ENCODE measurements at places on chromosomes 6 and 20.

DNA sequence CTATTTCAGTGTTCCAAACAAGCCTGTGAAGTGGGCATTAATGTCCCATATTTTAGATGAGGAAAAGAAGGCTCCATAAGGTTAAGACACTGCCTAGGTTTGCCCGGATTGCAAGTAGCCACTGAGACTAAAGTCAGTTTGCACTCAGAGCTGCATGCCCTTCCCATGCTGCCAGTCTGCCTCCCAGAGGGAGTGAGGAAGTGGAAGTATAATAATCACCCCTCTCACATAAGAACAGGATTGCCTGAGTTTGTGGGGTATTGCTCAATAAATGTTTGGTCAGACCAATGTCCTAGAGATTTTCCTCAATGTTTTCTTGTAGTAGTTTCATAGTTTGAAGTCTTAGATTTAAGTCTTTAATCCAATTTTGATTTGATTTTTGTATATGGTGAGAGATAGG is 43.9 kb upstream of the CLIC5 start:
- DNase-seq: no peak

DNA sequence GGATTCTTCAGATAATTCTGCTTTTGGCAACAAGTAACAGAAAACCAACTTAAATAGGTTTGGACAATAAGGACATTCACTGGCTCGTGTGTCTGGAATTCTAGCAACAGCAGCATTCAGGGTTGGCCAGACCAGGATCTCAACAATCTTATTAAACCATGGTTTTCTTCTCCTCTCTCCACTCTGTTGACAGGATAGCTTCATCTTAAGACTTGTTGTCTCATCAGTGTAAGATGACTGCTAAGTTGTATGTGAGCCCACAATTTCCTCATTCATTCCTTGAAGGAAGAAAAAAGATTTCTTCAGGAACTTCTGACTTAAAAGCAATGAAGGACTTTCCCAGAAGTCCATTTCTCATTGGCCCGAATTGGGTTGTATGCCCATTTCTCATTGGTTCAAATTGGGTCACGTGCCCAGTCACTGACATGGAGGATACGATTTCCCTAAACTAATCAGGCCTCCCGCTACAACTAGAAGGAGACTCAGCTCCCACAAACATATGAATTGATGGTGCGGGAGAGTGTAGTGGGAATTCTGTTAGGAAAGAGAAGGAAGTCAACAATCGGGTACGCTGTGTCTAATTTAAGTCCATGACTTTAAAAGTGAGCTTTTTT is 83.7 kb downstream of the SLC22A3 start:
- DNase-seq: no peak

DNA sequence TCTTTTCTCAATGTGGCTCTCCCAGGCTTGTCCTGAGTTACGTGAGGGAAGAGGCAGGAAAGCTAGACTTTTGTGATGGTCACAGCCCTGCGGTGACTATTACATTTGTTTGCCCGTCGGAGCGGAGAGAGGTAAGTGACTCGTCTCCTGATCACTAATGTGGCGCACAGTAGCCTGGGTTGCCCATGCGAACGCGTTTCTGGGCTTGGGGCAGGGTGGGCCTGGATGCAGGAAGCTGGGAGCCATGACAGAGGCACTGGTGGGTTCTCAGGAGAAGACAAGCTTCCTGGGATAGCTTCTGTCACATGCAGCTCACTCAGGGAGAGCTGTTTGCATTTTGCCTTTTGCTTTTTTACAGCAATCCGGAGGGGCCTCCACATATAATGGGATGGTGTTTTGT is 60.6 kb downstream of the IGF2R start:
- DNase-seq: no peak

DNA sequence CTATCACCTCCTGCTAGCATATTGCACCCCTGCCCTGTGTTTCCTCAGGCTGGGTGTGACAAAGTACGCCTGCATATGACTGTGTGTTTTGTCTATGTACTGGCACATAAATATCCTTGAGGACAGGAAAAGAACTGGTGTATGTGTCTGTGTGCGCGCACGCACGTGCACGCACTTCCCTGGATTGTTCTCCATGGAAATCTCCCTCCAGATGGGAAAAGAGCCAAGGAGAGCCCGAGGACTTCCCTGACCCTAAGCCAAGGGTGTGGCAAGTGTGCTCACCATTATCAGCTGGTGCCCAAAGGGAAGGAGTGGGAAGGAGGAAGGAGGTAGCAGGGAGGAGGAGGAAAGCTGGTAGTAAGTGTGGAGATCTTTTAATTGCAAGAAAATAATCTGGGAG is 117.6 kb downstream of the HIVEP2 start:
- no peak for DNase-seq

DNA sequence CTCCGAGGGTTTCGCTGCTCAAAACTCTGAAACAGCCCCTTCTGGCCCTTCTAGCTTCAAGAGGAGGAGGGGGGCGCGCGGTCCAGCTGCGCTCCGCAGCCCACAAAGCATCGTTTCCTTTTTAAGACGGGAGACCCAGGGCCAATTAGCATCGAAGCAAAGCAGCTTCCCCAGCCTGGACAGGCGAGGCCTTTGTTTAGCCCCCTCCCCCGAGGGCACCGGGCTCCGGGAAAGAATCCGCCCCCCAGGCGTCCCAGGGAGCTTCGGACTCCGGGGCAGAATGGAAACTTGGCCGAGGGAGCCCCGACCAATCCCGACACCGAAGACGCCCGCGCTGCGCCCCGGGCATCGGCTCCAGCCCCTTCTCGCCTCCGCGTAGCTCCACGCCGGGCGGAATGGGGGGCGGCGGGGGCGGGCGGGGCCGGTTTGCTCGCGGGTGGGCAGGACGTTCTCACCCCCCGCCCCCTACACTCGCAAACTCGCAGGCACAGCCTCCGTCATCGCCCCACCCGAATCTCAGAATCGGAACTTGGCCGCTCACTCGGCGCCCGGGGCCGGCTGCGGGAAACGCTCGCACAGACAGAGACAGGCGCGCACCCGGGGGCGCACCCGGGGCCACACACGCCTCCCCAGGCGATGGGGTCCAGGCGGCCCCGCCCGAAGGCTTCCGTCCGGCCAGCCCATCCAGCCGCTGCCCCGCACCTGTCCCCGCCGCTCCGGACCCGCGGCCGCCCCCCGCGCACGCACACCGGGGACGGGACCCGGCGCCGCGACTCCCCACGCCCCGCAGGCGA is 628 bp downstream of the NKAIN4 start:
- DNase-seq: no peak

DNA sequence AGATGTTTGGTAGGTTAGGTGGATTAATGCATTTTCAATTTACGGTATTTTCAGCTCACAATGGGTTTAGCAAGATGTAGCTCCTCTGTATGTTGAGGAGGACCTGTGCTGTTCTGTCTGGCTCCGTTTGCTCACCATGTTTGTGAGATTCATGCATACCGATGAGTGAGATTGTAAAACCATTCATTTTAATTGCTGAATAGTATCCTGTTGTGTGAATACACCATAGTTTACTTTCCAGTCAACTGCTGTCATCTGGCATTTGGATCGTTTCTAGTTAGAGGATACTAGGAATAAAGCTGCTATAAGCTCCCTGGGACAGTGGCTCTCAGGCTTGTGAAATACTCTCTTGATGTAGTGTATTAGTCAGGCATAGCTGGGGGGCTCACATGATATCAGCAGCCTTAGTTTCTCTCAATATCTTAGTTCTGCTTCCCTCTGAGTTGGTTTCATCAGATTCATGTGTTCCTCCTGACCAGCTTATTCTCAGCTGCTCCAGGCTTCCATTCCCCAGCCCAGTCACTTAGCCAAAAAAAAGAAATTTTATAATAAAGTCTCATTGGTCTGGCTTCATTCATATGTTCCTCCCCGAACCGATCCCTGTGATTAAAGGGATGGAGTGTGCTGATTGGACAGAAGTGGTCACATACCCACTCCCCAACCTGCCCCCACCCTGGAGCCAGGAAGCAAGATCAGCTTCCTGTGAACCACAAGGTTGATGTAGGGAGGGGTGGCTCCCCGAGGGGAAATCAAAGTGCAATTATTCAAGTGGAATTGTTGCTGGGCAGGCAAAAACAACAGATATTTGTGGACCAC is 10.9 kb upstream of the B4GALT5 start:
- DNase-seq: no peak

- no peak for DNase-seq
Observed at GRCh38 chr6:112288475-112288874, 34.1 kb upstream of the LAMA4 start.

DNA sequence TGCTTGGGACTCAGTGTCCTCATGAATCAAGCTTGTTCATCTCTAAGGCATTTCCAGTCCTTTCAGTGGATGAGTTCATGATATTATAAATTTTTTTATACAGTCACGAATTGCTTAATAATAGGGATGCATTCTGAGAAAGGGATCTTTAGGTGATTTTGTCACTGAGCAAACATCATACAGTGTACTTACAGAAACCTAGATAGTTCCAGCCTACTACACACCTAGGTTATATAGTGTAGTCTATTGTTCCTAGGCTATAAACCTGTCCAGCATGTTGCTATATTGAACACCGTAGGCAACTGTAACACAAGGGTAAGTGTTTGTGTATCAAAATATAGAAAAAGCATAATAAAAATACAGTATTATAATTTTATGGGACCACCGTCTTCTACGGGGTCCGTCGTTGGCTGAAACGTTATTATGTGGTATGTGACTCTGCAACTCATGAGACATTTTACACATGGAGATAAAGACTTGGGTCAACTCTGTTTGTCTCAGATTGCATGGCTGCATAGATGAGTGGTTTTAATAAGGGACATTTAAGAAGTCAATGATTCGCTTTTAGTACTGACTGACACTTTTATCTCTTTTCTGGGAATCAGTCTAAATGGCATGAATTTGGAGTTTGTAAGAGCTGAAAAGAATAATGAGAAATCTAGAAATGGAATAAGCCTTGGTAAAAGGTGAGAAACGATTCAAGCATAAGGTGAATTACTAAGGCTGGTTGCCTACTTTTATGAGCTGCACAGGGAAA is 33.2 kb downstream of the CLIC5 start:
- DNase-seq: no peak

GRCh38 chr6:42696526-42697267 is 25.7 kb downstream of the PRPH2 start:
- DNase-seq: peak; percentile 67

DNA sequence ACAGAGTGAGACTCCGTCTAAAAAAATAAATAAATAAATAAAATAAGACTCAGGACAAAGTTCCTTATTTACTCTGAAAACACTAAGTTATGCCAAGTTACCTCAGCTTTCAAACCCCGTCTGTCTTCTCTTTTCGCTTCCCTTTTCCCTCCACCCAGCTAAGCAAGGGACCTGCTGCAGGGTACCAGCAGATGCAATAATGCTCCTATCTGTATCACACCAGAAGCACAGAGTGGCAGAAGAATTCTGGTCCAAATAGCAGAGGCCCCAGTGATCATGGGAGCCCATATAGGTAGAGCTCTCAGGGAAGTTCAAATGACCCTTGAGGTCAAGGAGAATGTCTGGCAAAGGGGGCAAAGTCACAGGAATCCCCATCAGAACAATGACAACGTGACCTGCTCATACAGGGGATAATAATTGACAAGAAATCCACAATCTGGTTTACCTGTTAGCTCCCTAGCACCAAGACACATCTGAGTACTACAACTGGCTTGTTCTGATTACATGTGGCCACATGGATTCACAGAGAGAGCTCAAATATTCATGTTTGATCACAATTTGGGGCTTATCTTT is 8.7 kb downstream of the GCM1 start:
- DNase-seq: no peak

DNA sequence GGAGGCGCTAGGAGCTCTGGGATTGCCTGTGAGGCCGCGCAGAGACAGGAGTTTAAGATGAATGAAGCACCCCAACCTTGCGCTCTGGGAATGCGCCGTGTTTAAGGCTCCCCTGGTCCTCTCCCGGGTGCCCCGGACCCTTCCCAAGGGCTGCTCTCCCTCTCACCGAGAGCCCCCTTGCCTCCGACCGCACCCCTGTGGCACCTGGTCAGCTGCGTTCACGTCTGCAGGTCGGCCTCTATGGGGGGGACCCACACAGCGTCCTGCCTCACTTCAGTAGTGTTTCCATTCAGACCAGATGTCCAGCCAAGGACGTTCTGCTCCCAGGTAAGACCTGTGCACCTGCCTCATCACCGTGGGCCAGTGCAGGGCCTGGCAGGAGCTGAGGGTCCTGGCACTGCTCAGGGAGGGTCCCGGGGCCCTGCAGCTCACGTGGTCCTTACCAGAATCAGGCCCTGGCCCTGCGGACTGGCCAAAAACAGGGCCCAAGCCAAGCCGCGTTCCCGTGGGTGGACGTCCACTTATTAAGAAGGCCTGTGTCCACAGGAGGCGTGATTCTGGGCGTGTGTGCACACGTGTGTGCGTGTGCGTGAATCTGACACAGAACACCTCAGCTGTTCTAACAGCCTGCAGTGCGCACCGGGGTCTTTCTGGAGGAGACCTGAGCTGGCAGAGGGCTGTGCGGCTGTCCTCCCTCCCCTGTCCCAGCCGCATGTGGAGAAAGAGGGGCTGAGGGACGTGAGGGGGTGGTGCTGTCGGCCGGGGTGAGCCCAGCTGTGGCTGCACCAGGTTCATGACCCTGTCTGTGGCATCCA is 79.9 kb upstream of the BHLHE23 start:
- DNase-seq: no peak

GRCh38 chr6:150490586-150490985 is 109.1 kb upstream of the PLEKHG1 start:
- DNase-seq: no peak

DNA sequence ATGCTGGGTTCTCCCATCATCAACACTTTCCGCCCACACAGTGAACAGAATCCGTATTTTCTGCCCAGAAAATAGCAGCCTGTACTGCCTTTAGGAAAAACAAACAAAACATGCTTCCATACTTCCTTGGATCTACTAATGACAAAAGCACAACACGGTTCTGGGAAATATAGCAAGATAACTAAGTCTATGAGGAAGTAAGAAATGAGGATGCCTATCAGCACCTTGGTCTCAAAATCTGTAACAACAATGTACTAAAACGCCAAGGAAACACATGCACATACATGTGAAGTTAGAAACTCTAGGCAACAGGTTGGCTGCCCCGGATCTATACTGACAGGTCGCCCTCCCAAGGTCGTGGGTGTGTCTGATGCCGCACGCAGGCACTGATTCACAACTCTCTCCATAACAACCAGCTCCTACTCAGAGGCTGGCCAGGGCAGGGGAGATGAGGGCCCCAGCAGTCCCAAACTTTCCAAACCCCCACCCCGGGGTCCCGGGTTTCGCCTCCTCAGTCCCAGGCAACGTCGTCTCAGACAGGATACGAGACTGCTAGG is 710 bp downstream of the BTBD9 start:
- peak; percentile 19 for DNase-seq

DNA sequence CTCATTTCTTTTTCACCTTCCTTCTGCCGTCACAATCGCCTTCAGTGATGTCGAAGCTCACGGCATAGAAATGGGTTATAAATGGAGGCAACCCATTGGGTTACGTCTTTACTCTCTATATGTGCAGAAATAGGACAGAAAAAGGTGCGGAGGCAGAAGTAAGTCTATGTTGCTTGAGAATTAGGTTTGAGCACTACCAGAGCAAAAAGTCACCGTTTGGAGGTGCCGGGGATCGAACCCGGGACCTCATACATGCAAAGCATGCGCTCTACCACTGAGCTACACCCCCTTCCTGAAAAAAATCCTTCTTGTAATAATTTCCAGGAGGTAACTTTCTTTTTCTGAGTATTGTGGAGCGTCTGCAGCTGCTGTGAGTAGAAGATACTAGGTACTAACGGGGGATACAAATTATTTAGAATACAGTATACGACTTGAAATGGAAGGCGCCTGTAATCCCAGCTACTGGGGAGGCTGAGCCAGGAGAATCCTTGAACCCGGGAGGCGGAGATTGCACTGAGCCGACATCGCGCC is 134.2 kb downstream of the TRIM27 start:
- DNase-seq: no peak
